ENCODE measurements at places on chromosomes 2 and 18.
A peak's percentile ranks its signal among the peaks of the same experiment; 100 is the strongest.

DNA sequence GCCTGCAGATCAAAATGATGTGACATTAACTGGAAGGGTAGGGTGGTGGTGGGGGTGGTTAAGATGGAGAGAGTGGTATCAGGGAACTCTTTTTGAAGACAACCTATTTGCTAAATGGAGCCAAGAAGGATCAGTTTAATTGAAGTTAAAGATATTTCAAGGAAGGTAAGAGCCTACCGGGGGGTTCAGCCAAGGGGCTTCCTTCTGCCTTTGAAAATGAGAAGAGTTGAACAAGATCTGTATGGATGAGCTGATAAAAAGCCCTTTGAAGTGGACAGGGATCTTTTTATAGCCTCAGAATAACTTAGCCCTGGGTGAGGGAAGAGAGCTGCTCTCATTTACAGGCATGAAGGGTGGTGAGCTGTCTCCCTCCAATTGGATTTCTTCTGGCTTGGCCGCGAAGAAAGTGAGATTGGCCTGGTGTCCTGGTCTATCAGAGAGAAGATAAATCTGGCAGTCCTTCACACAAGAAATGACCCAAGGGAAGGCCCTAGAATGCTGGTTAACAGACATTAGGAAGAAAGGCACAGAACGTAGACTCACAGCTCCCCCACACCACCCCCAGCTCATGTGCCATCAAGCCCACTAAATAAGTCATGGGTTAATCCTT lies 439.8 kb downstream of the TNS1 start:
- no peak for DNase-seq

- no peak for DNase-seq
These were observed 206.4 kb upstream of the ARL4C start for GRCh38 chr2:234703258-234703657.

GRCh38 chr18:34691614-34692013 lies 18.5 kb upstream of the DTNA start:
- DNase-seq = no peak

DNA sequence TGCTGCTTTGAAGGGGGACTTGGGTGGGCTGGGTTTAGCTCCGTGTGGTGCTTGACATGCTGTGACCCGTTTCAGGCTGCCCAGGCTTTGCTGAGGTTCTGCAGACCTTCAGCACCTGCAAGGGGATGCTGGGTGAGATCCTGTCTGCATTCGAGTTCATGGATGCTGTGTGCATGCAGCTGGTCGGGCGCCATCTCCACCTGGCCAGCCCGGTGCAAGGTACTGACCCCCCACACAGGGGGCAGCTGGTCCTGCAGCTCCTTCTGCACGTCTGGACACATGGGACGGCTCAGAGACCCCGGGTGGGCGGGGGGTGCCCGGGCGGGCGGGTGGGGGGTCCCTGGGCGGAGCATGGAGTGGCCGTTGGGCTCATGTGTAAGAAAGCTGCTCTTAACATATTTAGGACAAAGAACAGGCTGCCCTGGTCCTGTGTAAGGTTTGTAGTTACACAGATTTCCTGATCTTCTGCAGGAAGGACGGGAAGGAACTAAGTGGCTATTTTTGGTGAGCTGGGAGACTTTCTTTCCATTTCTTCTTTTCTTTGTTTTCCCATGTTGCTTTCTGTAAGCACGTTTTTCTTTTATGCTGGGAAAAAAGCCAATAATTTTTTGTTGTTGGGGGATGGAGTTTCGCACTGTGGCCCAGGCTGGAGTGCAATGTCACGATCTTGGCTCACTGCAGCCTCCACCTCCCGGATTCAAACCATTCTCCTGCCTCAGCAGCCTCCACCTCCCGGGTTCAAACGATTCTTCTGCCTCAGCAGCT lies 15.8 kb downstream of the D2HGDH start:
- DNase-seq = no peak

GRCh38 chr2:240364961-240365775 lies 70.3 kb upstream of the GPC1 start:
- no peak for DNase-seq

DNA sequence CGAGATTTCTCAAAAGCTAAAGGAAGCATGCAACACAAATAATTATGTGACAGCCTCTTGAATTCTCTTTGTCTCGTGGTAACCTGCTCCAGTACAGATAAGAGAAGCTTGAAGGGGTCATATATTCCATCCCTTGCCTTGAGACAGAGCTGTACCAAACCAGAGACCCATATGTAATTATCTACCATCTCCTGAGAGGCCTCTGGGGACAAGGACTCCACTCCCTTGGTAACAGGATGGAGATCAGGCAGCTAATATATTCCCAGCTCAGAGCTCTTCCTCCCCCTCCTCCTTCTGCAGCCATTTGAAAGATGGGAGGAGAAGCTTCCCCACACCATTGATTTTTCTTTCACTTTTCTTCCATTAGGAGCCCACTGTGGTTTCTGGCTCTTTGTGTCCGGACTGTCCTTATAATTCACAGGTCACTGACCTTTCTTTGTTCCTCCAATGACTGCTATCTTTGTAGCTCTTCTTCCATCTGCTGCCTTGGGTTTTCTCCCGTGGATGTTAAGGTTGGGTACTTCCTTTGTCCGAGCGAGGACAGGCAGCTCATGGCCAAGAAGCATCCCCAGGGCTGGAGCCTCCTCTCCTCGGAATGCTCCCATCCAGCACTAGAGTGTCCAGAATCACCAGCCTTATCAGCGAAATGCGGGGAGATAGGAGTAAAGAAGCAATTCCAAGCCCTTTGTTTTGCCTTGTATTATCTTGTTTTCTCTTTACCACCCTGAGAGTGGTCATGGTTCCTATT lies 72.6 kb upstream of the STPG4 start:
- no peak for DNase-seq

DNA sequence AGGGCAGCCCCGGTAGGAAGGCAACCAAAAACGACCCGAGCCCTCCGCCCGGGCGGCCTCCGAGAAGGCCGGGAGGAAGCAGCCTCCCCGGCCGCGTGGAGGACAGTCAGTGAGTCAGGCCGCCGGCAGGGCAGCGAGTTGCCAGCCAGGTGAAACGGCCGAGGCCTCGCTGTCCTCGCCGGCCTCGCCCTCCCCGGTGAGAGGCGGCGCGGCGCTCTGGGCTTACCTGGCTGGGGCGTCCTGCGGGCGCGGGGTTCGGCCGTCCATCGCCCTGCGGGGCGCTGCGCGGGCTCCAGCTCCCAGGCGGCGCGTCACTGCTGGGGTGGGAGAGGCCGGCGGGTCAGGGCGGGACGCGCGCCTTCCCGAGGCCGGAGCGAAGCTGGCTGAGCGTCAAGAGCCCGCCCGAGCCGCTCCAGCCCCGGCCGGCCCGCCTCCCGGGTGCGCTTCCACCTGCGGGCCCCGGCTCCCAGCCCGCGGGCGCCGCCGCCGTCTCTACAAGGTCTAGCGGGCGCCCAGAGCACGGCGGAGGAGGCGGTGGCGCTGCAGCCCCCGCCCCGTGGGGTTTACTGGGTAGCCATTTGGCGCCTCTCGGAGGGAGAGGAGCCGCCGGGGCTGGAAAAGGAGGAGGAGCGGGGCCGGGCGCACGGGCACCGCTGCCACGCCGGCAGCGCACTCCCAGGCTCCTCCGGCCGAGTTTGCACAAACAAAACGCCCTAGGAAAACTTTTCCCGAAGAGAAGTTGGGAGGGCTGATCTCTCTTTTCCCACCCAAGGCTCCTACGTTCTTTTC lies 499 bp downstream of the COBLL1 start:
- DNase-seq = peak; percentile 56

- no peak for DNase-seq
These were observed 727.6 kb upstream of the DDX18 start for GRCh38 chr2:117086943-117087250.

DNA sequence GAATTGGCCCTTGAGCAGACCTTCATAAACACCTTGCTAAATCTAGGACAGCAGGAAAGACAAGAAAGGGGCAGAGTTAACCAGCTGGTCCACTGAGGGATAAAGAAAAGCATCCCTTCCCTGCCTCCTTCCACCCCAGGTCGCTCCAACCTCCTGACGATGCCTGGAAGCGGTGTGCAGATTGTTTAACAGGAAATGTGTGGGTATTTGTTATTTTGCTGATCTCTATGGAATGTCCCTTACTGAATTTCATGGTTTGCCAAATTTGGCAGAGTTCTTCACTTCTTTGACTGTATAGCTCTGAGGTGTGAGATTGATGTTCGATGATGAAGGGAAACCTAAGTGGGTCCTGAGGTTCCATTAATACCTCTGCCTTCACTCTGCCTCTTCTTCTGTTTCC lies 72.9 kb downstream of the MAP3K20 start:
- no peak for DNase-seq

DNA sequence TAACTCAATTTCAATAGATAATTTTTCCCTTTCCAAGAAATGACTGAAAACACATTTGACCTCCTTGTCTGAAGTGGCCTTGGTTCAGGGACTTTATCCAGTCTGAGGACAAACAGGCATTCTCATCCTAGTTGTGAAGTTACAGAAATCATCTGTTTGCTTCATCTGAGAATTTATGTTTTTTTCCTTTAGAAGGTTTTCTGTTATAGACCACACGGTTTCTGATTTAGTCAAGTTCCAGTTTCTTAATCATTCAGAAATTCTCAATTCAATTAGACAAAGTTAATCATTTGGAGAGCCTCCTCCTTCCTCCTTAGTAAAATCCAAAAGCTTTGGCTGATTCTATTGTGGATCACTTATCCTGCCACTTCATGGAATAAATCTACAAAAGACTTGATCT lies 60.9 kb downstream of the ICOS start:
- DNase-seq = no peak

GRCh38 chr2:20484810-20485611 lies 38.1 kb downstream of the RHOB start:
- DNase-seq = no peak

DNA sequence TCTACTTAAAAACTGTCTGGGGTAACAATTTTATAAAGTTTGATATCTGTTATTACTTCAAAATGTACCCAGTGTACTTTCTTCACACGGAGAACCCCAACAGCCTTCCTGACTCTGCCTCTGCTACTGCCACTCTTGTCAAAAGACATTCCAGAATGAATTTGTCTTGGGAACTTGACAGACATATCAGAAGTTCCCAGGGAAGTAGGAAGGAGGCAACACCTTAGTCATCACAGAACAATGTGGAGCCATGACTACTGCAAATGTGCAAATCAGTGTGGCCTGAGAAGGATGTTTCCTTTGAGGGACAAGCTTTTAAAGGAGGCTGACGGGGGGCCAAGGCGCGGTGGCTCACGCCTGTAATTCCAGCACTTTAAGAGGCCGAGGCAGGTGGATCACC lies 133.8 kb upstream of the RNF152 start:
- DNase-seq = no peak

DNA sequence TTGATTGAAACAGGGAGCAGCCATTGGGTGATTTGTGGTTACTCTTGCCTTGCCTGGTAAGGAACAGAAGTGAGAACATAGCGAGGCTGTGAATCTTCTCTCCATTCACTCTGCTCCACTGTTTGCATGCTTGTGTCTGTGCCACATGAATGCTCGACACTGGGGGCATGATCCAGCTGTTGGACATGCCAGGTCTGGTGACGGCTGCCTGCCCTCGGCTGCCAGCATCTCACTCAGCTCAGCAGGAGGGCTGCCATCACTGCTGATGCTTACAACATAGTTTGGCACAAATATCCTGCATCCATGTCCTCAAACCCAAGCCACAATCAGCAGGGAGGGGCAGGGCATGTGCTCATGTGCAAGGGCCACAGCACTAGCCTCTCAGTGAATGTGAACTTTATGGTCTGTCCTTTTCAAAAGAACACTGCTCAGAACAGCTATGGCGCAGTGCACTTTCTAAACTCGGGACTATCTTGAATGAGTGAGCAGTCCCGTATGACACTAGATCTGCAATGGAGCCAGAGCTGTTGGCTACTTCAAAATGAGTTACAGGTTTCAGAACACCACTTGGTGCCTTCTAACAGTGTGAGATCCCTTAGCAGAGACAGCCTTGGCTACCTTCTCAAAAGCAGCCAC lies 126.3 kb downstream of the NRP2 start:
- no peak for DNase-seq

DNA sequence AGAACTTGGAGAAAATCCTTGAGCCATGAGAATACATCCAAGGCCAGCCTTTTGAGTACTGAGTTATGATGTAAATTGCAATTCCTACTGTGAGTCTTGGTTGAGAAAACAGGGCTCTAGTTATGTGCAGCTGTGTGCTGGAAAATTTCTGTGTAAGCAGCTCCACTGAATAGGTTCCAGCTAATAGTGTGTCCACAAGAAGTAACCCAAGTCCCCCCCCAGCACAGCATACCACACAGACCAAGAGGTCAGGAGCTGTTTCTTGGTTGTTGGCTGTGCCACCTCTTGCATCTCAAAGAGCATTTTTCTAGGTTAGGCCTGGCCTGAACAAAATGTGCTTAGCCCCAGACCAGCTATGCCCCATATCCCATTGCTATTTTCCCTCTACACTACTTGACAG lies 36.8 kb upstream of the APCDD1 start:
- DNase-seq = no peak

GRCh38 chr2:239118675-239119211 lies 270.9 kb downstream of the TWIST2 start:
- no peak for DNase-seq

- DNase-seq = no peak
These were observed 104.8 kb upstream of the TFPI start for GRCh38 chr2:187658952-187659525.

DNA sequence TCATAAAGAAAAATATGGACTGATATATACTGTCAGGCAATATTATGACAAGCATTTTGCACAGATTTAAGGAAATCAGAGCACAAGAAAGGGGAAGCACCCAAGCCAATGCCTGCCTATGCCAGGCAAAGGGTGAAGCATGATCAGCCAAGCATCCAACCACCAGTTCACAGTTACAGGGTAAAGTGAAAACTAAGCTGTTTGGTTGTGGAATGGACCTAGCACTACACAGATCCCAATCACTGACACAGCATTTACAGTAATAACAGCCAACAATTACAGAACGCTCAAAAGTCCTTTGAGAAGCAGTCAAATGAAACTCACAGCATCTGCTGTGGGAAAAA lies 90.3 kb downstream of the SP3 start:
- DNase-seq = no peak

DNA sequence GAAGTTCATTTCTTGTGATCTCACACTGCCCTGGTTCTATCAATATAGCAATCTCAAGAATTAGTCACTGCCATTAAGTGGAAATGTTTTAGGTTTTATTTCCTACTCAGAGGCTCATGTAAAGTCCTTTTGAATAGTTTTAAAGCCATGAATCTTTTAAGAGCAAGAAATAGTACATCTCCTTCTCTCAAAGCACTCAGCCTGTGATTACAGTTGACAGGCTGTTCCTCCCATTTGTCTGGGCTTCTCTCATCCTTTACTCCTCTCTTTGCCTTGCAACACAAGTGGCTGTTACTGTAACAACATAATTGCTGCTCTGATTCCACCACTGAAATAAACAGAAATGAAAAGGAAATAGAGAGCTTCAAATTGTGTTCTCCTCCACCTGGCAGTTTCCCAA lies 18.4 kb downstream of the GRP start:
- DNase-seq = no peak

DNA sequence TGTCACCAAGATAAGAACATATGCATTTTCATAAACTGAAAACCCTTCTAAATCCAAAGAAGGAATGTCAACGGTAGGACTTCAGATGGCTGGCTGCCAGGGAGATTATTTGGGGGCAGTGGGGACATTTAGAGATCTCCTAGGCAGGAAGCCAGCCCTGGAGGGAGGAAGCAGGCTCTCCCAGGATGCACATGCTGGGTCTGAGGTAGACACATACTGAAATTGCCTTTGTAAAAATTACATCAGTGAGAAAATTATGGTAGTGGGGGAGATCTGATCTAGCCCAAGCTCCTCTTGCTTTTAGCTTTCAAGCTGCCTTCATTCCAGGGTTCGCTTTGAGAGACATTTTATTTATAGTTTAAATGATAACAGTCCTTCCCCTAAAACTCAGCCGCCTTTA lies 24.1 kb downstream of the MPP4 start:
- no peak for DNase-seq

- DNase-seq = no peak
These were observed 25.3 kb upstream of the SEMA4C start for GRCh38 chr2:96895032-96895745.

All from activated CD8-positive, alpha-beta memory T cell treated with anti-CD3 and anti-CD28 coated beads for 24 hours (primary cell).